Left ventricle myocardium inferior (tissue), 1 donor: ENCODE measurements at places on chromosomes 1 and 21. TPM values are rescaled to one million over a fixed set of nuclear protein-coding genes. Genes with fewer than 3 reads are reported as not detected.

Gene KRTAP10-2
- total RNA-seq, result not detected

Gene SPRR2G
- not detected for total RNA-seq

Gene ERICH3
- total RNA-seq, result not detected

Gene TDRKH
- total RNA-seq, result 3.8 TPM

Gene LCK
- total RNA-seq, result 0.63 TPM

Gene TNFAIP8L2
- 0.88 TPM for total RNA-seq

Gene A3GALT2
- not detected for total RNA-seq

Gene HES2
- not detected for total RNA-seq

Gene FMOD
- total RNA-seq, result 11.2 TPM

GRCh38 chr1:201149400-201149799, 4.9 kb downstream of the TMEM9 start:
- H3K36me3 ChIP-seq, result peaks cover 54% of the 10 kb centered on the region
- H3K4me3 ChIP-seq, result no peak overlapping the region
- H3K27ac ChIP-seq, result no peak overlapping the region
- H3K4me1 ChIP-seq, result peaks cover 17% of the 10 kb centered on the region

DNA sequence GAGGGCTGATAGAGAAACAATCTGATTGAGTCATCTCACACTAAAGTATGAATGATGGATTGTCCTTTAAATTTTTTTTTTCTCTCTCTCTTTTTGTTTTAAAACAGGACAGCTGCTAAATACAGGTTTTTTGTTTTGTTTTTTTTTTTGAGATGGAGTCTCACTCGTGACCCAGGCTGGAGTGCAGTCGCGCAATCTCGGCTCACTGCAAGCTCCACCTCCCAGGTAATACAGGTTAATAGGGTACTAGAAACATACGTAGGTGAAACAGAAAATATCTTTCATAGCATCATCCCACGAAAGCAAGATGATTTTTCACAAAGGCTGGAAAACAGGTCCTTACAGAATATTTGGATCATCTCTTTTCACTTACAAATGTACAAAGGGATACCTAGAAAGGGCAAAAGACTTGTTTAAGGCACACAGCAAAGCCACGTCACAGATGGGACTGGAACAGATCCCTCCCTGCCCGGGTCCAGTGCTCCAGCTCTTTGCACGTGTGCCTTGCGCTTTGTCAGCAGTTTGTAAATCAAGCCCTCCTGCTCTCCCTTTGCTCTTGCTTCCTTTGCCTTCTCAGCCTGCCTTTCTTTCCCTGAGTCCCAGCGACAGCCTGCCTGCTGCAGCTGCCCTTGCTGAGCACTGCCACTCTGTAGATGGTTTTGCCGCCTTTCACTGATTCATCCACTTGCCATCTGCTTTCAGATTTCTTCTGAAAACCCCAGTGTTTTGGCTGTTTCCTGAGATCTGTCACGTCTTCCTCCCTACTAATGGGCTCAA, 171.3 kb upstream of the BEND5 start:
- DNase-seq, result no peak
- H3K36me3 ChIP-seq, result no peaks in the 10 kb centered on the region
- no peak overlapping the region for H3K4me3 ChIP-seq
- peaks cover 4% of the 10 kb centered on the region for H3K27me3 ChIP-seq
- no peaks in the 10 kb centered on the region for H3K4me1 ChIP-seq

DNA sequence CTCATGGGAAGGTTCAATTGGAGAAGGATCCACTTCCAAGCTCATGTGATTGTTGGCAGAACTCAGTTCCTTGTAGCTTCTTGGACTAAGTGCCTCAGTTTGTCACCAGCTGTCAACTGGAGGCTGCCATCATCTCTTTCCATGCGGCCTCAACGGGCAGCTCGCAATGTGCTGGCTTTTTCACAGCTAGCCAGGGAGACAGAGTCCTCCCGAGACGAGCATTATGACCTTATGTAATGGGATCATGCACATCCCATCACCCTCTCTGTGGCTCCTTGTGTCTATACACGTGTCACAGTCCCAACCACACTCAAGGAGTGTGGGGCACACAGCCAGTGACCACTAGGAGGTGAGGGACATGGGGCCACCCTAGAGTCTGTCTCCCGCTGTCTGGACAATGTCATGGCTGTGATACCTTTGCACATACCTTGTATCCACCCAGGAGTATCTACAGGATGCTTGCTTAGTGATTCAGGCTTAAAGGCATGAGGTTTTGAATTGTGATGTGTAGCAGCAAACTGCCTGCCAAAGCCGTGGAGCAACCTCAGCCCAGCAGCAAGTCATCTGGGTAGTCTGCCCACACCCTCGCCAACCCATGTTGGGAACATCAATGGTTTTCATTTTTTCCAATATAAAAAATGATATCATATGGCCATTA, 3.9 kb upstream of the KRTAP10-6 start:
- no peak for DNase-seq
- no peak overlapping the region for H3K4me3 ChIP-seq
- H3K4me1 ChIP-seq, result peaks cover 8% of the 10 kb centered on the region
- H3K27me3 ChIP-seq, result peaks cover 34% of the 10 kb centered on the region
- H3K27ac ChIP-seq, result no peak overlapping the region
- no peaks in the 10 kb centered on the region for H3K36me3 ChIP-seq

DNA sequence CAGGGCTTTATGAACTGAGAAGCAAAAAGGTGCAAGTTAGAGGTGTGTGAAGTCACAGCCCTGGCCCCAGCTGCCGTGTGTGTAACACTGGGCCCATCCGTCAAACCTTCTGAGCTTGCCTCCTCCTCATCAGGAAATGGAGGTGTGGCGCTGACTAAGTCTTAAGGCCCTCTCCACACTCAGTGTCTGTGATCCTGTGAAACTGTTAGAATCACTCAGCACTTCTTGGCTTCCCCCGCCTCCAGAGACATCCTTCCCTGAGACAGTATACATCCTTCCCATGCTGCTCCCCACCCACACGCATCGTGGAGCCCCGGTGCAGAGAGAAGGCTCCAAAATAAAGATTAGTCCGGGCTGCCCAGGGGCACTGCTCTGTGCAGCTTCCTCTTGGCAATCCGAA, 33.3 kb downstream of the LRP8 start:
- no peak overlapping the region for H3K4me3 ChIP-seq
- peaks cover 25% of the 10 kb centered on the region for H3K4me1 ChIP-seq
- H3K27ac ChIP-seq, result no peak overlapping the region
- DNase-seq, result no peak
- no peaks in the 10 kb centered on the region for H3K27me3 ChIP-seq

GRCh38 chr1:73813236-73813635, 384.7 kb downstream of the LRRIQ3 start:
- H3K4me1 ChIP-seq, result no peaks in the 10 kb centered on the region
- H3K27me3 ChIP-seq, result no peaks in the 10 kb centered on the region
- no peaks in the 10 kb centered on the region for H3K36me3 ChIP-seq
- no peak overlapping the region for H3K4me3 ChIP-seq

GRCh38 chr1:38028105-38028591, 15.6 kb downstream of the UTP11 start:
- H3K4me1 ChIP-seq, result peaks cover 41% of the 10 kb centered on the region
- H3K27ac ChIP-seq, result no peak overlapping the region
- no peak for DNase-seq
- peaks cover 31% of the 10 kb centered on the region for H3K36me3 ChIP-seq

- peaks cover 99% of the 10 kb centered on the region for H3K4me1 ChIP-seq
- H3K4me3 ChIP-seq, result no peak overlapping the region
- peaks cover 18% of the 10 kb centered on the region for H3K36me3 ChIP-seq
- no peak for DNase-seq
- peak overlapping the region; percentile 21 for H3K27ac ChIP-seq
Measured at GRCh38 chr1:31637915-31638673, 6.6 kb downstream of the PEF1 start.

GRCh38 chr21:45130324-45130774, 56.0 kb downstream of the ADARB1 start:
- no peaks in the 10 kb centered on the region for H3K36me3 ChIP-seq
- H3K27me3 ChIP-seq, result no peaks in the 10 kb centered on the region
- no peak for DNase-seq
- H3K4me3 ChIP-seq, result peak overlapping the region; percentile 44
- peaks cover 78% of the 10 kb centered on the region for H3K4me1 ChIP-seq

- no peak for DNase-seq
- H3K27ac ChIP-seq, result no peak overlapping the region
- no peak overlapping the region for H3K4me3 ChIP-seq
- H3K27me3 ChIP-seq, result no peaks in the 10 kb centered on the region
- peaks cover 10% of the 10 kb centered on the region for H3K36me3 ChIP-seq
Measured at GRCh38 chr1:115746021-115746690, 22.4 kb downstream of the CASQ2 start.

DNA sequence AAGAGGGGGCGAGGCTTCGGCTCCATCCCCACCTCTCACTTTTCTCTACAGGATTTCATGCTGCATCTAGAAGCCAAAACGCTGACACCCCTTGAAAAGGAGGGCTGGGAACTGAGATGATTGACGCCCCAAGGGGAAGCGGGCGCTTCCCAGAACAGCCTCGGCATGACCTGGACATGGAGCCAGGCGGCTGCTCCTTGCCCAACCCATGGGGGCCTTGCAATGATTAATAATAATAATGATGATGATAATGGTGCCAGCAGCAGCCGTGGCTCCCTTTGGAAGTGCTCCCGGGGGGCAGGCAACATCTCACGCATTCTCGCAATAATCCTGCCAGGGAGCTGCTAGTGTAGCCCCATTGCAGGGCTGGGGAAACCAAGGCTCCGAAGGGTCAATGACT, 78.2 kb downstream of the RAP1GAP start:
- peaks cover 16% of the 10 kb centered on the region for H3K4me1 ChIP-seq
- H3K36me3 ChIP-seq, result no peaks in the 10 kb centered on the region
- H3K27ac ChIP-seq, result no peak overlapping the region

GRCh38 chr1:161777261-161777660, 11.1 kb downstream of the ATF6 start:
- peaks cover 18% of the 10 kb centered on the region for H3K36me3 ChIP-seq
- peaks cover 32% of the 10 kb centered on the region for H3K4me1 ChIP-seq
- no peaks in the 10 kb centered on the region for H3K27me3 ChIP-seq
- H3K27ac ChIP-seq, result no peak overlapping the region

DNA sequence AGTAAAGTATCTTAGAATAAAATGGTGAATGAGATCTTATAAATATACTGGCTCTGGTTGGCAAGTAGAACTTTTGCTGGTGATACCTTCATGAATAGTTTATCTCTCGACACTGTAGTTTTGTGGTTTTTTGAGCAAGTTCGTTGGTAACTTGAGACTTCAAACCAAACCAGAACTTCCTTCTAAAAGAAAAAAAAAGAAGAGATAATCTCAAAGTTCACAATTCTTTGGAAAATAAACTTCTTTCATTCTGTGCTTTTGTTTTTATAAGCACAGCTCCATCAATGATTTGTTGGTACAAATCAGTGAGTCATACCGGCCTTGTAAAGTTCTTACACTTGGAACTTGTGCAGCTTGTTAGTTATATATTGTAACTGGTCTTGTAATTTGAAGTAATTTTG, 2.3 kb downstream of the HIPK1 start:
- peaks cover 73% of the 10 kb centered on the region for H3K4me1 ChIP-seq
- H3K27ac ChIP-seq, result peak overlapping the region; percentile 97
- no peak for DNase-seq
- peak overlapping the region; percentile 96 for H3K4me3 ChIP-seq
- no peaks in the 10 kb centered on the region for H3K27me3 ChIP-seq

- H3K27ac ChIP-seq, result no peak overlapping the region
- H3K4me3 ChIP-seq, result no peak overlapping the region
- H3K27me3 ChIP-seq, result no peaks in the 10 kb centered on the region
- no peak for DNase-seq
- H3K36me3 ChIP-seq, result peaks cover 63% of the 10 kb centered on the region
- peaks cover 19% of the 10 kb centered on the region for H3K4me1 ChIP-seq
Measured at GRCh38 chr1:111164151-111164550, 24.1 kb downstream of the CEPT1 start.

DNA sequence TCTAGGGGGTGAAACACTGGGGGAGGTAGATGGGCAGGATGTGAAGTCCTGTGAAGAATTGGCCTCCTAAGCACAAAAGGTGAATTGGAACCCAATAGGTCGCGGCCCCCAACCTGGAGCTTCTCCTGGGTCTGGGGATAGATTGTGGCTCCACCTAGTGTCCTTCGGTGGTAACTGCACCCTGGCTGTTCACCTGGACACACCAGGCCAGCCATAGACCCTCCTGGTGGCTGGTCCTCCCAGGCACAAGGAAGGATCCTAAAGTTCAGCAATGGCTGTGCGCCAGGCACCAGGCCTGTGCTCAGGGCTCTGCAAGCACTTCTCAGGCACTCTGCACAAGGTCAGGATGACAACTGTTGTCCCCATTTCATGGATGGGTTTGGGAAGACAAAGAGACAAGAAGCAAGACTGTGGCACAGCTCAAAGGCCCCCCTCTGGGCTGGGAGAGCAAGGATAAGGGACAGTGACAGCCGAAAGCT, 13.5 kb downstream of the ESPN start:
- H3K27me3 ChIP-seq, result peaks cover 59% of the 10 kb centered on the region
- H3K27ac ChIP-seq, result no peak overlapping the region
- H3K4me3 ChIP-seq, result no peak overlapping the region
- H3K4me1 ChIP-seq, result peaks cover 8% of the 10 kb centered on the region
- peak; percentile 52 for DNase-seq
- H3K36me3 ChIP-seq, result no peaks in the 10 kb centered on the region

GRCh38 chr1:101081496-101082488, 56.2 kb upstream of the DPH5 start:
- no peaks in the 10 kb centered on the region for H3K4me1 ChIP-seq
- H3K4me3 ChIP-seq, result no peak overlapping the region
- peaks cover 3% of the 10 kb centered on the region for H3K36me3 ChIP-seq
- H3K27me3 ChIP-seq, result no peaks in the 10 kb centered on the region

GRCh38 chr1:31101147-31101502, 35.6 kb upstream of the PUM1 start:
- DNase-seq, result no peak
- no peak overlapping the region for H3K4me3 ChIP-seq
- no peak overlapping the region for H3K27ac ChIP-seq
- peaks cover 16% of the 10 kb centered on the region for H3K4me1 ChIP-seq
- no peaks in the 10 kb centered on the region for H3K36me3 ChIP-seq

- H3K4me1 ChIP-seq, result no peaks in the 10 kb centered on the region
- DNase-seq, result no peak
- no peak overlapping the region for H3K27ac ChIP-seq
- H3K36me3 ChIP-seq, result no peaks in the 10 kb centered on the region
- no peak overlapping the region for H3K4me3 ChIP-seq
- peaks cover 24% of the 10 kb centered on the region for H3K27me3 ChIP-seq
Measured at GRCh38 chr1:209557221-209557620, 26.3 kb upstream of the CAMK1G start.

DNA sequence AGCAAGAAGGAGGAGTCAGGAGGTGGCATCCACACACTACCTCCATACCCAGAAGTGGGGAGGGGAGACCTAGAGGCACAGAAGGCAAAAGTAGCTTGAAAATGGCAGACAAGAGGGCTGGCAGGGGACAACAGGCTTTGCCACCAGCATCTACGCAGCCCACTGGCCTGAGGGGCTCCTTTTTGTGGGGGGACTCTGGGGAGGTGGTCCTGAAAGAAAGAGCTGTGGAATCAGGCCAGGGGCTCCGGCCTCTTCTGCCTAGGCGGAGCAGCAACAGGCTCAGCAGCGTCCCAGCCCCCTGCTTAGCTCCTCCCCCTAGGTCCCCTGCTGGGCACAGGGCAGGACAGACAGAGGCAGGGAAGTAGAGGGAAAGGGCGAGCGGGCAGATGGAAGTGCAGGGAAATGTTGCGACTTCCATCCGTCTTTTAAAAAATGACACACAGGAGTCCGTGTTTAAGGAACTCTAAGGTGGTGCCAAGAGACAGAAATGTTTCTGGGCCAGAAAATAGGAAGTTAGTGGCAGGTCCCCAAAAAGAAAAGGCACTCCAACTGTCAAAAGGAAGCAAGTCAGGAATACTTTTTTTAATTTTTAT, 10.0 kb upstream of the LEFTY2 start:
- no peak for DNase-seq
- H3K4me1 ChIP-seq, result no peaks in the 10 kb centered on the region
- H3K36me3 ChIP-seq, result no peaks in the 10 kb centered on the region
